ENCODE measurements at places on chromosomes 2 and 18.

GRCh38 chr18:37364237-37364636, 201.4 kb downstream of the CELF4 start:
- no peak for DNase-seq

GRCh38 chr2:216163518-216163917, 54.4 kb downstream of the XRCC5 start:
- DNase-seq: no peak

DNA sequence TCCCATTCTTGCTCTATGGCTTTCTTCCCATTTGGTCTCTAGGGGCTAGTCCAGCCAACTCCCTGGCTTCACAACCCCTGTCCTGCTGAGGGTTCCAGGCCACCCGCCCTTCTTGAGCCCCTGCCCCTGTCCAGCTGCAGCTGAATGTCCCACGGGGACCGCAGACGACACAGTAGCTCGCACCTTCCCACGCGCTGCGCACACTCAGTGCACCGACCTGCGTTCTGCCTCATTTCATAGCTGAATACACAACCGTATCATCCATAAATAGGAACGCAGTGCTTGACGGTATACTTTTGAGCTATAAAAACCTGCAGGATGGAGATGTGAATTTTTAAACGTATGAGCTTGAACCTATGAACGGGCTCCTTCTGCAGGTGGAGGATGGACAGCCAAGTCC, 660.4 kb upstream of the SALL3 start:
- DNase-seq: no peak

- DNase-seq: no peak
Observed at GRCh38 chr2:187519419-187520120, 34.7 kb downstream of the TFPI start.

DNA sequence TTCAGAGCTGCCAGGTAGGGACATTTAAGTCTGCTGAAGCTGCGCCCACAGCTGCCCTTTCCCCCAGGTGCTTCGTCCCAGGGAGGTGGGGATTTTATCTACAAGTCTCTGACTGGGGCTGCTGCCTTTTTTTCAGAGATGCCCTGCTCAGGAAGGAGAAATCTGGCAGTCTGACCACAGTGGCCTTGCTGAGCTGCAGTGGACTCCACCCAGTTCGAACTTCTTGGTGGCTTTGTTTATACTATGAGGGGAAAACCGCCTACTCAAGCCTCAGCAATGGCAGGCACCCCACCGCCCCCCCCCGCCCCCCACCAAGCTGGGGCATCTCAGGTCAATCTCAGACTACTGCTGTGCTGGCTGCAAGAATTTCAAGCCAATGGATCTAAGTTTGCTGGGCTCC, 458.1 kb upstream of the RAB12 start:
- DNase-seq: no peak

- no peak for DNase-seq
Observed at GRCh38 chr18:57003342-57003741, 143.5 kb upstream of the BOD1L2 start.

DNA sequence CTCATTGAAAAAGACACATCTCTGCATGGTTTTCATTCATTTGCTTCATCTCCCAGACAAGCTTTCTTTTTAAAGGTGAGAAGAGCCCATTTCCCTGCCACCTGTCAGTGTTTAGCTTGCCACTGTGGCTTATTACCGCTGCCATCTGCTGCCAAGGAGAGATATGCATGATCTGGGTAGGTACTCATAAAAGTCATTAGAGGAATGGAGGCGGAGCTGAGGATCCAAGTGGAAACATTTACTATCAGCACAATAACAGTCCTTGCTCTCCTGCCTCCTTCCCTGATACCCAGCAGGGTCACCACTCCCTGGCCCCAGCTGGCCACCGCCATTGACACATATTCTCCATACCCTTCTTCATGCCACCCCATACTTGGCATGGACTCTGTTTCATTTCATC, 390.4 kb downstream of the TSN start:
- no peak for DNase-seq

DNA sequence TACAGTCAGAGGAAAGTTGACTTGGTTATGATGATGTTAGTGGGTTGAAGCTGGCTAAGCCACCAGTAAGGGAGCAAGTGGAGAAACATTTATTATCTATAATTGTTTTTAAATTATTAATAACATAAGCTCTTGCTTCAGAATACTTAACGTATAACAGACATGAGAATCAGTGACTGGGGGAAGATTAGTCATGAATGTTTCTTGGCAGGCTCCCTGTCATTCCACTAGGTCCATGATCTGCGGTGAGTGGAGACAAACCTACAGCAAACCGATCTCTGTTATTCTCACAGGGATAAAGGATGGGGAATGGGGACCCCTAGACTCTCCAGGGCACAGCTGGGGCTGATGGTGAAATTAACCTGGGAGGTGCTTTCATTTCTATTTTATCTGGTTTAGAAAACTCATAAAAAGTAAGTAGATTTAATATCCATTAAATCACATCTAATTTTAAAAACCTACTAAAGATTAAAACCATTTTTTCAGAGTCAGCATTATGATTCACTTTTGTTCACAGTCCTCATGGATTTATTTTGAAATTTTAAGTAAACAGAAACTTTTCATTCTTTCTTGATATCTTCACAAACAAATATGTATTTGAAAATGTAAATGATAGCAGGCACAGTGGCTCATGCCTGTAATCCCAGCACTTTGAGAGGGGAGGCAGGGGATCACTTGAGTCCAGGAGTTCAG, 420.3 kb downstream of the PTPRM start:
- DNase-seq: no peak

DNA sequence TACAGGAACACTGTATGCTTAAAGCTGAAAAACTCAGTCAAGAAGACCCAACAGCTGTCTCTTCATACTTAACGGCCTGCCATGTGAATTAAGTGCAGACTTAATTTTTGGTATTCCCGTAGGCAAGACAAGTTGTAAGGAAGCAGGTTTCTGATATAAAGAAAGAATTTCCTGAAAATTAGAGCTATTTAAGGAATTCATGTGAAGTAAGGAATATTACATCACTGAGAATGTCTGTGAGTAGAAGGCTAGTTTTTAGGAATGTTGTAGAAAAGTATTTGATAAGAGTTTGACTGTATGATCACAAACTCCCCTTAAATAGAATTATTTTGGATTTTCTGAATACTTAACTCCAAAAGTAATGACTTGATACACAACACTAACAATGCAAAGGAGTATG, 51.0 kb downstream of the WDR33 start:
- DNase-seq: no peak

GRCh38 chr2:73291093-73291460, 2.3 kb downstream of the EGR4 start:
- peak; percentile 73 for DNase-seq

- DNase-seq: peak; percentile 62
Observed at GRCh38 chr2:66576311-66576560, 141.3 kb downstream of the MEIS1 start.

- DNase-seq: no peak
Observed at GRCh38 chr2:29871541-29871940, 49.8 kb downstream of the ALK start.

DNA sequence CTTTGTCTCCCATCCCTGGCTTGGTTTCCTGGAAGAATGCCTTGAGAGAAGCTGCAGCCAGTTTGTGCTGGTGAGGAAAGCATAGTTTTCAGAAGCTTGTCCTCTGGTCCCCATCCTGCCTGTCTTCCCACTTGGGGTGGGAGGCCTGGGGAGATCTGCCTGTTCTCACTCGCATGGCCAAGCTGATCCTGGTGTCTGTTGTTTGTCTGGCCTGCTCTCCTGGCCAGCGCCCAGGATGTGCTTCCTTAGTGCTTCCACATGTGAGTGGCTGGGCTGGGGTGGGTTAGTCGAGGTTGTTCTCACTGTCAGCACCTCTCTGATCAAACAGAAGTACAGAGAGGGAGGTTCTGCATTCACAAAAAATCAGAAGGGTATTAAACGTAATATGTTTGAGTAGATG, 49.5 kb downstream of the PTPRM start:
- DNase-seq: peak; percentile 46

- no peak for DNase-seq
Observed at GRCh38 chr2:208042041-208042440, 16.7 kb upstream of the PLEKHM3 start.

DNA sequence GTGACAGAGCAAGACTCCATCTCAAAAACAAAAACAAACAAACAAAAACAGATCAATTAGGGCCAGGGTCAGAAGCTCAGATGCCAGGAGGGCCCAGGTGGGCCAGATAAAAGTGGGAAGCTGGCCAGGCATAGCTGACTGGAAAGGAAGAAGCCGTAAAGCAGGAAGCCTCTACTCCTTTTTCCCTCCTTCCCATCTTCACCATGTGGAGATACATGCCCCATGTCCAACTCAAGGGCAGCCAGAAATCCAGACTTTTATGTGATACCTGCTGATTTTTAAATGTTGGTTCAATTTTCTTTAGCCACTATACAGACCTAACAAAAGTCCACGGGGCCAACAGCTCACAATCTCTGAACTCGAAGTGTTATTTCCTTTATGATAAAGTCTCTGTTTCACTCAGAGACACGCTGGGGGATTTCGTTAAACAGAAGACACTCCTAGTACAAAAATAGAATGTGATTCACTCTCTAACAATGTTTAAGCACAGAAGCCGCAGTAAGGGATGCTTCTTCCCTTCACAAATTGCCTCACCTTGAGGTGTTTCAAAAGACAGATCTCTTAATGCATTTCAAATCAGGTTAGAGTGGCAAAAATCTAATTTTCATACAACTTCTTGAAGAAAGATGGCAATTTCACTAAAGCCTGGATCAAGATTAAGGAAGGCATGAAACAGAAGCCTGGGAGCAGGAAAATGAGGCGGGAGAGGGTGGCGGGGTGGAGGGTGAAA, 14.0 kb downstream of the TMEM247 start:
- no peak for DNase-seq

DNA sequence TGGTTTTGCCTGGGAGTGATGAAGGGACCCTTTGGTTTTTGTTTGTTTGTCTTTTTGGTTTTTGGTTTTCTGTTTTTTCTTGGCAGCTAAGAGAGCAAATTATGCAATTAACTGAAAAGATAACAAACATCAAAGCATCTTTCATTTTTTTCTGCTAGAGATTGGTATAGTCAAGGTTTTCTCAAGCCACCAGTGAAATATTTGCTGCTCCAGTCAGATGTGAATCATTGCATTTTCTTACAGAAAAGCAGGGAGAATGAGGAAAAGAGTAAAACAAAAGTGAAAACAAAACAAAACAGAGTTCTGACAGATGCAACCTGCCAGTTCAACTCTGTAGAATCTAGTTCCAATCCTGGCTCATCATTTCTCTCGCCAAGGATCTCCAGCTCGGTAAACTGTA, 660.7 kb downstream of the DSC3 start:
- no peak for DNase-seq

DNA sequence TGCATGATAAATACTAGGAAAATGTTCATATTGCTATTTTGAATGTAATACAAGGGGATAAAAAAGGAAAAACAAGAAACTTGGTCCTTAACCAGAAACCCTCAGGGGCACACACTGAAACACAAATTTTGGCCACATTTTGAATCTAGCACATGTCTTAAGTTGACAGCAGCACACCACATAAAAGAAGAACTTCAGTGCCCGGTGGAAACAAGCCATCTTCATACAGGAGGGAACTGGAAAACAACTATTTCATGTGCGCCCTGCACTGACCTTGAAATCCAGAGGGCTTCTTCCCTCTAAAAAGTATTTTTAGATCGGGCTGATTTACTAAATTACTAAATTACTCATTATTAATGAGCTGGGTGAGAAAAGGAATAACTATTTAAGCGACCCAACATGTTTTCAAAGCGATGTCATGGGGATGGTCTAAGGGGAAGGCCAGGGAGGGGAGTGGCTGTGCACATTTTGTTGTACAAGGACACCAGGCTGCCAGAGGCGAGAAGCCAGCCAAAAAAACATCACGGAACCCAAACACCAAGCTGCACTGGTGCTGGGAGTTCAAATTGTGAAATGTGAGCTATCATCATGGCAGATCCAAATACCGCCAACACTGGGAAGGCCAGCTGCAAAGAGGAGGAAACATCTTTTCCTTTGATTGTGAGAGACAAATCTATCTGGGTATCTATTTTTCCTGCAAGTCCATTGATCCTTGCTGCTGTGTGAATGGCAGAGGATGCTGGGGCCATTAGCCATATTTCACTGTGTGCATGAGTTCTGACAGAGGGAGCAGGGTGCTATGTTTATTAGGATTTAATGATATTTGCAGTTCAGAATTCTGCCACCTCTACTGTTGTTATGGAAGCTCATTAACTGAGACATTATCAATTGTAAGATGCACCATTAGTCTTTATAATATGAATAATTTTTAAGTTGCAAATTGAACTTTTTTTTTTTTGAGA, 150.7 kb upstream of the LMAN1 start:
- no peak for DNase-seq

GRCh38 chr2:230899287-230899686, 25.8 kb downstream of the GPR55 start:
- no peak for DNase-seq

GRCh38 chr2:242031481-242032019, 162.0 kb downstream of the RTP5 start:
- DNase-seq: peak; percentile 27

GRCh38 chr18:77111449-77111848, 21.1 kb downstream of the MBP start:
- no peak for DNase-seq

DNA sequence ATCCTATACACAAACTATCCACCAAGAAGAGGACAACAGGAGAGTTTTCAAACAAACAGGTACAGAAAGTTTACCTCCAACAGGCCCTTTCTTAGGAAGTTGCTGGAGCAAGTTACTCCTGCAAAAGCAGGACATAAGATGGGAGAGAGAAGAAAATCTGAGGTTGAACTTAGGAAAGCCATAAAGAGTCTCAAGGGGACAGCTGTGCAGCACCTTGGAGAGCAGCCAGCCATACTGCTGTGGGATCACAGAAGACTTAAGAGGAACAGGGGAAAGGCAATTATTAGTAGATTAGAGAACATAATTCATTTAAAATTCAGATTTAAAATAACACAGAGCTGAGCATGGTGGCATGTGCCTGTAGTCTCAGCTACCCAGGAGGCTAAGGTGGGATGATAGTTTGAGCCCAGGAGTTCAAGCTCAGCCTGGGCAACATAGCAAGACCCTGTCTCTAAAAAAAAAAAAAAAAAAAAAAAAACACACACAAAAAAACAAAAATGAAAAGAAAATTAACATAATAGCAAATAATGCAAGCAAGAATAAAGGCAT, 148.1 kb upstream of the SIX3 start:
- DNase-seq: no peak

GRCh38 chr18:76765649-76766048, 56.7 kb upstream of the ZNF236 start:
- no peak for DNase-seq

DNA sequence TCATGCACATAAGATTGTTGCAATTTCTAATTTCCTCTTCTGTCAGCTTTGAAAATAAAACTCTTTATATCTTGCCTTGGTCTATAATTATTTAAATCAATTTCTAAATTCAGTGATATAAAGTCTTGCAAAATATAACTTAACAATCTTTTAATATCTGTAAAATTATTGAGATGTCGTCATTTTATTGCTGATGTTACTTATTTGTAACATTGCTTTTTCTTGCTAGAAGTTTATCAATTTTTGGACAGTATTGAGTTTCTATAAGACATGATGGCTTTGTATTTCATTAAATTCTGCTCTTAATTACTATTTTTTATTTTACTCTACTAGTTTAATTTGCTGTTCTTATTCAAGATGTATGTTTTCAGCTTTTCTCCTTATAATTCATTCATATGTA, 1036.5 kb downstream of the TMEM182 start:
- no peak for DNase-seq

Data from left hindlimb (tissue), 1 donor.